Stimulated activated CD8-positive, alpha-beta memory T cell treated with anti-CD3 and anti-CD28 coated beads, Interleukin-7, amount 100 ng/mL, for 24 hours (primary cell): ENCODE measurements at places on chromosomes 1 and 21.

GRCh38 chr1:68625624-68626023 is 128.7 kb upstream of the DEPDC1 start:
- DNase-seq = no peak

- DNase-seq = no peak
These were observed 76.8 kb downstream of the PLD5 start for GRCh38 chr1:242447689-242448088.

DNA sequence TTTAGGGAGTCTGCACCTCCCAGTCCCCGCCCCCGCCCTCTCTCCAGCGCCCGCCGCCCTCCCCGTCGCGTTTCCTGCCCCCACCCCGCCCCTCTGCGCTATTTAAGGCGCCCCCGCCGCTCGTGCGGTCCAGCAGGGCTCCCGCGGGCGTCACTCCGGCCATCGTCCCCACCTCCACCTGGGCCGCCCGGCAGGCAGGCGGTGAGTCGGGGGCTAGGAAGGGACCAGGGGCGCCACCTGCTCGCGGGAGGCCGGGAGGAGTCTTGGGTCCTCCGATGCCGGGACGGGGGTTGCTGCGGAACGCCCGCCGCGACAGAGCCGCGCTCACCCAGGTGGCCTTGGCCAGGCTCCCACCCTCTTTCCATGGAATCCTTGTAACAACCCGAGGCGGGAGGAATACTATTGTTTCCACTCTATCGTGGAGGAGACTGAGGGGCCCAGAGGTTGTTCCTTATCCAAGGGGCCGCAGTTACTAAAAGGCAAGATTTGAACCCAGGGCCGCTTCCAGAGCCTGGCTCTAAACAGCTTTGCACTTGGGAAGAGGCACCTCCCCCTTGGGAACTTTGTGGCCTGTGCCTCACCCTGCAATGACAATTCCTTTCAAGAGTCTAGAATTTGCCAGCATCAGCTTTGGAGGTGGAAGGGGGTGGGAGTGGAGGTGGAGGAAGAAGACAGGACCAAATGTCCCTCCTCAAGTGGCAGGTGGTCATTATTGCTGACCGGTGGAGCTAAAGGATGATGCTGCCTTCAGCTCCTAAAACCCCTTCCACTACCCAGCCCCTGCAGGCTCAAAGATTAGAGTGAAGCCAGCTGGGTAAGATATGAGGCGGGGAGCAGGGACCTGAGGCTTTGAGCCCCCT is at the start of gene GJA4:
Gene GJA4, plus strand, starts transcription at position 132 of the 860 bp plus-strand sequence. CDS start 1,215 bp downstream, outside the sequence.
- DNase-seq = no peak

- no peak for DNase-seq
These were observed 11.7 kb downstream of the CNIH4 start for GRCh38 chr1:224368409-224368808.

DNA sequence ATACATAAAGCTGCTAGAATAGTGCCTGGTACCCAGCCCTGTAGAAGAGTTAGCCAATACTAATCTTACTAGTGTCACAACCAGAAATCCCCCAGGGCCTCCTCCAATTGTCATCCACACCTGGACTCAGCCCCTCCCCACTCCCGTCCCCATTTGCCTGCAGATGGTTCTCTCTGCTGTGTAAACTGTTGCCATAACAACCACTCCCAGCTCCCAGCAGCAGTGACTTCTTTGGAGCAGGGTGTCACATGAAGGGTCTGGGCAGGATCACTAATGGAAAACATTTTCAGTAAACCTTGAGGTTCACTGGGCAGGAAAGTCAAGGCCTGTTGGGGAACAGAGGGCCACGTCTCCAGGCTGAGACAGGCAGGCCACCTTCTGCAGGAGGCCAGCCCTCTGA is 126.0 kb upstream of the IPO9 start:
- no peak for DNase-seq
